ENCODE measurements at places on chromosomes 13 and 19.

- no peak for DNase-seq
Observed at GRCh38 chr13:108225440-108225839, 7.2 kb downstream of the ABHD13 start.

GRCh38 chr13:111175935-111176334, 60.8 kb downstream of the ARHGEF7 start:
- no peak for DNase-seq

DNA sequence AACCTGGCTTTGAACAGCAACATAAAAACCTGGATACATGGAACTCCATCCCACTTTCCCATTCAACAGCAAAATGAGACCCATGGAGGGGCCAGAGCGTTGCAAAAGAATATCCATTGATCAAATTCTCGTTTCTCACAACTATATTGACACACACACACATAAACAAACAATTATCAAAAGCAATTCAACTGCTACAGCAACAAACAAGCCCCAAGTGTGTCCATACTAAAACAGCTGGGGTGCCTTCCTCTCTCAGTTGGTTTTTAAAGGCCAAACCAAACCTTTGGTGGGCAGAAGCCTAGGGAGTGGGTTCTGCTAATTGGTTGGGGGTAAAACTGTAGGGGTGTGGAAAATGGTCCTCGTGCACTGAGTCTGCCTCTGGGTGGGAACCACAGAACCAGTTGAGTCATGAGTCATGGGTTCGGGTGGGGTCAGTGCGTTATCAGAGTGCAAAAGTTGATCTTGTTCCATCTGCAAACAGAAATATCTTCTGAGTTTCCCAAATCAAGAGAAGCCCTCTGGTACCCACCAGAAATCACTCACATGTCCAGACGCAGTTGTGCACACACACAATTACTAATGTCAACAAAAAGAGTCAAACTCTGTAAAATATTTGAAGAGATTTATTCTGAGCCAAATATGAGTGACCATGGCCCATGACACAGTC, 18.5 kb downstream of the GPR42 start:
- DNase-seq: no peak

- no peak for DNase-seq
Observed at GRCh38 chr19:18671303-18672043, 12.0 kb upstream of the CRTC1 start.

DNA sequence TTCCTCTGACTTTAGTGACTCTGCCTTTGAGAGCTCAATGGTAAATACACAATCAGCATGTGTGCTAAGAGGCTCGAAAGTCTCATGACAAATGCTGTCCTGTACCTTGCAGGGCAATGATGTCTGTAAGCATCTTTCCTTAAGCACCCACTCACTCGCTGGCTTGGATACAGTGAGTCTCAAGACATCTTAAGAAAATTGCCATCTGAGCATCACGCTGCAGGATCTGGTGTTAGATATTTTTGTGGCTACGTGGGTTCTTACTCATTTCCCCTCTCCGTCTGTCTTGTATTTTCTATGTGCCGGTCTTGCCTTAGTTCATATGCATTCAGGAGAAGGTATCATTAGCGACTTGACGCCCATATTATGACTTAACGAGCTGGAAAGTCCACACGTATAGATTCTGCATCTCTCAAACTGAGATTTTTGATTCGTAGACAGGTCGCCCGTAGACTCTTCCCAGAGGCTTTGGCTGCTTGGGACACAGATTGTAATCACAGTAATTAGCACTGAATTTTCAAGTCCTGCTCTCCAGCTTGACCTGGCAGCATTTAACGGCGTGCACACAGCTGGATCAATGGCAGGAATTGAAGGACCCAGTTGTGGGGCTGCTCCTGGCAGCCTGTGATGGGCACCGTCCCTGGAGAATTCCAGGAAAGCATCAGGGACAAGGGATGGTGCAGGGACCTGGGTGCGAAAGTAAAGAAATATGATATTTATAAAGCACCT, 231.2 kb downstream of the ZIC5 start:
- DNase-seq: peak; percentile 50

GRCh38 chr13:59780058-59780457, 383.7 kb downstream of the DIAPH3 start:
- peak; percentile 63 for DNase-seq

- no peak for DNase-seq
Observed at GRCh38 chr13:46385946-46386345, 1.1 kb downstream of the RUBCNL start.

DNA sequence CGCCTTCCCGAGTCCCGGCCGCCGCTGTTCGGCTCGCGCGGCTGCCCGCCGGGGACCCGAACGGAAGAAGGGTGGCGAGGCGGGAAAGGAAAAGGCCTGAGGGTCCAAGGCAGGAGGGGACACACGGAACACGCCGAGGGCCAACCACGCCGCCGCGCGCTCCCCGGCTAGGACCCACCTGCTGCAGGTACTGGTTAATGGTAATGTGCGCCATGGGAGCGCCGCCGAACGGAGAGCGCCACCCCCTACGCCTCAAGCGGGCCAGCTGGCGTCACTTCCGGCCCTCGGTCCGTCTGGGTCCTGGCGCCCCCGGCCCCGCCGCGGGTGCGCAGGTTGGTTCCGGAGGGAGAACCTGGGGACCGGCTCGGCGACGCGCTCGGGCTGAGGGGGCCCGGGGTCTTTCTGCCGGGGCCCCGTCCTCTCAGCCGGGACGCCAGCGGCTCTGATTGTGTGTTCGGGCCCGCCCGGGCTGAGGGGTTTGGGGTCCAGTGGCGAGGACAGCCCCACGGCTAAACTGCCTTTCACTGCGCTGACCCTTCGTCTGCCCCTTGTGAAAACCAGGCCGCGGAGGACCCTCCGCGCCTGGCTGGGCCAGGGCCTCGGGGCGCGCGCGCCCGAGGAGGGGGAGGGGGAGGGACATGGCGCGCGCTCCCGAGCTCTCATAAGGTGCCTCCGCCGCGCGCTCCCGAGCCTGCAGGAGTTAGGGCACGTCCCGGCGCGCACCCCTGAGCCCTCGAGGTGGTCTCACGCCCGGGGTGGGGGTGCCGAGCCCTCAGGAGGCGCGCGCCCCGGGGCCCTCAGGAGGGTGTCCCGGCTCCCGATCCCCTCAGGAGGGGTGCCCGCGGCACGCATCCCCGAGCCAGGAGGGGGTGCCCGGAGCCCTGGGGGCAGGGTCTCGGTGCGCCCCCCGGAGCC, at the start of gene PCID2:
PCID2 (minus strand) TSS at position 249 of the 915 bp plus-strand sequence; CDS start at position 214, 35 bp downstream.
- DNase-seq: peak; percentile 91

GRCh38 chr13:28607187-28607955, 51.6 kb upstream of the POMP start:
- DNase-seq: no peak

- peak; percentile 3 for DNase-seq
Observed at GRCh38 chr13:61768175-61768574, 352.5 kb upstream of the PCDH20 start.

DNA sequence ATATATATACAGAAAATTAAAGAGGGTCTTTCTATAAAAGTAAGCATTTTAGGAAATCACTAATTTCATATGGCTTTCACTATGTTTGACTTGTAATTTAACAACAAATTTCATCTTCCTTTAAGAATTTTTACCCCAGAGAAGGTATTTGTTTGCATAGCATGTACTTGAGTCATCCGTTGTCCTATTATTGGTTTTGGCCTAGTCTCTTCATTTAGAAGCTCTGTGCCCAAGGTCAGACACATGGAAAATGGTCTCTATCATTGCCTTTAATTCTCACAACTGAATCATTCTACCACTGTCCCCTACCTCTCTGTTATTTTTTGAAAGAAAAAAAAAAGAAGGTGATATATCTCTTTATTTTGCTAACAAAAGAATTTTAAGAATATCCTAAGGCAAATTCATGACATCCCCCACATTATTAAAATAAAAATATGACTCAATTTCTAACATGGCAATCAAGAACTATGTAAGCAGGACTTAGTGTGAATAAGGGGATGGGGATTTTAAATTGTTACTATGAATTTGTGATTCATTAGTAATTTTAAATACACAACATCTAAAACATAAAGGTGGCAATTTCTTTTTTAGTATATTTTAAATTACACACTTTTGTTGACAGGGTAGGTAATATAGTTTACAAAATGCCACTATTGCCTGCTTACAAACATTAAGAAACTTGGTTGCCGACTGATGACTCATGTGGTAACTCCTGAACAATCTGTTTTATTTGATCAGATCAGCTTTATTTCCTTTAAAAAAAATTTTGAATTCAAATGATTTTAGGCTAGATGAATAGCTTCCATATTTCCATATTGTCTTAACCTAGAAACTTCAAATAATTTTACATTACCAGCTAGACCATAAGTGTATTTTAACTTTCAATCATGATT, 13.9 kb downstream of the SLITRK5 start:
- DNase-seq: peak; percentile 72

- DNase-seq: no peak
Observed at GRCh38 chr19:17352608-17353280, 15.4 kb downstream of the GTPBP3 start.

DNA sequence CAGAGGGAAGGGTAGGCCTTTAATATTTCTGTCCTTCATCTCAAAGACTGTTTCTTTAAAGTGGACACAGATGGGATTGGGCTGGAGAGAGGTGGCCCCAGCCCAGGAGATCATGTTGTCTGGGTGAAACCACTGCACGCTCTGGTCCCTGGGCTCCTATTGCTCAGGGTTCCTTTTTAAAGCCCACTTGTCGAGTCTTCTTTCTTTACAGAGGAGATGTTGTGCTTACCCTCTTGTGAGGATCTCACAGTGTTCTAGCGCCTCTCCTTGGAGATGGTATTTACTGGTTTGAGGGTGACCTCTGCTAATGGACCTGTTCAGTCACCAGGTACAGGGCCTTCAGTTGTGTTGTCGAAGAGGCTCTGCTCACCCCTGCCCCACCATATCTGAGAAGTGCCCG, 128.4 kb downstream of the TM9SF2 start:
- DNase-seq: no peak

DNA sequence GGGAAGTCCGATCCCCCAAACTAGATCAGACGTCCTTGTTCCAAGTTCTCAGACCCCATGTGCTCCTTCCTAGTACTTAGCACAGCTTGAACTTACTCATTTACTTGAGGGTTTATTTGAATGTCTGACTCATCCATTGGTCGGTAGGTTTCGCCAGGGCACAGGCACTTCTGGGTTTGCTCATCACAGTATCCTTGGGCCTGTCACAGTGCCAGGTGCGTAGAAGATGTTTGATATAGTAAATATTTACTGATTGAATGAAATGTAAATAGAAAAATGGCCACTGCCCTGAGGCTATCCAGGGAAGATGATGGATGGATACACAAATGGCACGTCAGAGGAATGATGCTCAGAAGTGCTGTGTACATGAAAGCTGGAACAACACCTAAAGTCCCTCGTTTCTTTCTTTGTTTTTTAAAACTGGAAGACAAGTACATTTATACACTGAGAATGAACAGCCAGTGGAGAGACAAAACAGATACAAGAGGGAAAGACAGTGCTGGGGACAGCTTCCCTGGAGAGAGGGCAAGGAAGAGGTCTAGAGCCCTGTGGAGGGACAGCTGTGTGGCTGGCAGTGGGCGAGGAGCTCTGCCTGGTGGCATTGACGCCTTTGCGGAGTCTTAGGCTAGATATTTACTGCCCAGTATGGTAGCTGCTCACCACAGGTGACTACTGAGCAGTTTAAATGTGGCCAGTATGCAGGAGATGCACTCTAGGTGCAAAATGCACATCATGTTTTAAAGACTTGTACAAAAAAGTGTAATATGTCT, 31.2 kb upstream of the KL start:
- peak; percentile 65 for DNase-seq

- DNase-seq: no peak
Observed at GRCh38 chr13:46605076-46605824, 52.3 kb downstream of the LRCH1 start.

DNA sequence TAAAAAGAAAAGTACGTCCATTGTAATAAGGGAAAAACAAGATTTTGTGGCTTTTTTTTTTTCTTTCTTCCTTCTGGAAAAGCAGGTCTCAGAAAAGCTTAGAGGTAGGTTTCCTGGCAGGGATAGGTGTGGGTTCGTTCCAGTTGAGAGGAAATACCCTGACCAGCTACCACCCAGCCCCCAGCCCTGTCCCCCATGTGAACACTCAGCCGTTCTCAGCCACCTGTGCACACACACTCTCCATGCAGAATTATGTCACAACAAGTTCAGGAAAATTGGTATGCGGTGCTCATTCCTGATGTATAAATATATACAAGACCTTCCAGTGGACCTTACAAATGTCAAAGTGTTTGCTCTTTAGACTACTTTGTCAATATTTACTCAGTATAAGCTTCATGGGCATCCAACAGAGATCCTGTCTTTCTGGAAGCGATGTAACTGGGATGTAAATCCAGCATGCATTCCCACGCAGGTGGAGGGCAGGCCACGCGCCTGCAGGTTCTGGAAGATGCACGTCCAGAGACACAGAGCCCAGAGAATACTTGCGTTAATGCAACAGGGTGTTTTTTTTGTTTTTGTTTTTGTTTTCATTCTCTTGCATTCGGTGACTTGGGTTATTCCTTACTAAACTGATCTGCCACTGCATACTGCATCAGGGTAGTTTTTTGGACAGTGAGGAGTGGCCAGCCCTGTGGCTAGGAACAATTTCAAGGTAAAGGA, 68.8 kb downstream of the TSHZ3 start:
- DNase-seq: no peak

- DNase-seq: peak; percentile 52
Observed at GRCh38 chr13:28012896-28013295, 24.4 kb upstream of the URAD start.

- DNase-seq: no peak
Observed at GRCh38 chr13:98875146-98875729, 102.6 kb downstream of the DOCK9 start.

GRCh38 chr13:108428691-108429090, 159.2 kb downstream of the TNFSF13B start:
- DNase-seq: no peak

DNA sequence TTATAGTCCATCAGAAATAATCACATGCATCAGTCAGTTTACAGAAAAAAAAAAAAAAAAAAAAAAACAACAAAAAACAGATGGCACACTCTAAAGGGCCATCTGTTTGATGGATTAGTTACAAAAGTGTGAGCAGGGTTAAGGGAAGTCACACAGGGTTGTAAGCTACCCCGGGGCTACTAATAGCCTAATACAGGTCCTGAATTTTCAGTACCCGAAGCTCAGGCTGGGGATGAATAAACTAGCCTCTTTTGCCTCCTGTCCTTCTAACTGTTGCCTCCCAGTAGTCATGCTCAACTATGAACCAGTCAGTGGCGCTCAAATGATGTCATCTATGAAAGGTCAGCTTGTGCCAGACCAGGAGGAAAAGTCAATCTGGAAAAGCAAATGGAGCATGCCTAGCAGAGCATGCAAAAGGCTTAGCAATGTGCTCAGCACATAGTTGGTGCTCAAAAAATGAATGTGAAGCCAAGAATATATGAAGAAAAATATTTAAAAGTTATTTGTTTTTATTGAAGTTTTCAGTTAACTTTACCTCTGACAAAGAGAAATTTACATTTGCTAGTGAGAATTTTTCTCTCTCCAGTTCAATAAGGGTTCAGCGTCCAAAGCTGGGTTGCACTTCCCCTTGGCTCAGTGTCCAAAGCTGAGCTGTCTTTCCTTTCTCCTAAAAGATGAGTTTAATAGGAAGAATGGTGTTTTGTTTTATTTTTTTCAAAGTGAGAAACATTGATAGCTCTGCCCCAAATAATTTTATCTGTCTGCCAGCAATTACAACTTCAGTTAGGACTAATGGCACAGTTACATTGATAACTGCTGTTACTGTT, 30.8 kb upstream of the LRCH1 start:
- DNase-seq: no peak

GRCh38 chr13:82847595-82847994, 1034.7 kb downstream of the SLITRK1 start:
- DNase-seq: no peak

Data from ELR (cell line).